Activated T-cell treated with anti-CD3 and anti-CD28 coated beads, Interleukin-2, amount 50 U/mL, for 48 hours (primary cell): ENCODE measurements at places on chromosomes 12 and 14.

DNA sequence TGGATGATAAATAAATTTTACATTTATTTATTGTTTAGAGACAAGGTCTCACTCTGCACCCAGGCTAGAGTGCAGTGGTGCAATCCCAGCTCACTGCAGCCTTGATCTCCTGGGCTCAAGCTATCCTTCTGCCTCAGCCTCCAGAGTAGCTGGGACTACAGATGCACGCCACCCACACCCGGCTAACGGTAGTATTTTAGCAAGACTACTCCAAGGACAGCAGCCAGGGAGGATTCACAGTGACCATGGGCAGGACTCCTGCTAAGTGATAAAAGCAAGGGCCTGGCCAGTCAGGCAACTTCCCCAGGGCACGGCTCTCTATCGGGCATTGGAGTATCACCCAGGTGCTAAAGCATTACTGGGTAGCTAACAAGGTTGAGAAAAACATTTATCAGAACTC lies 55.4 kb downstream of the ARL6IP4 start:
- no peak for DNase-seq

- DNase-seq, result no peak
Measured at GRCh38 chr12:26798023-26798422, 35.0 kb downstream of the ITPR2 start.

DNA sequence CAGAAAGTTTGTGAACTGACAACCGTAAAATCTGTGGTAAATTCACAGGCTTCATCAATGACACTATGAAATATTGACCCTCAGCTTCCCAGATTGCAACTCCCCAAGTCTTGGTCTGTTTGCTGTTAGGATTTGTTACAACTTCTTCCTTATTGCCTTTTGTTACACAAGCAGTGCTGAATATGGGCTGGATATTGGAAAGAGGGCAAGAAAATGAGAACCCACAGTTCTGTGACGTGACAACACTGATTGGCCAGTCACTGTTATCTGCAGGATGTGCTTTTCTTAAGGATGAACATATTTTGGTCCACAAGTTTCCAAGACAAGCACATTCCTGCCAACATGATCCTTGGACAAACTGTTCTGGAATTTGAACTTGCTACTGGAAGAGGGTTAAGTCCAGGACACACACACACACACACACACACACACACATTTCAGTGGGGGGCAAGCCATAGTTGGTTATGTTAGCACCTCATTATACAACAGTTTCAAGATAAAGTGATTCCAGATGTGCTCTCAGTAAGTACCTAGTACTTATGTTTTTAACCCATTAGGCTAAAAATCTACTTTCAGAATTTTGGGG lies 16.6 kb upstream of the SLC38A2 start:
- no peak for DNase-seq

GRCh38 chr12:131040491-131040890 lies 86.8 kb downstream of the ADGRD1 start:
- no peak for DNase-seq

- DNase-seq, result no peak
Measured at GRCh38 chr12:85865890-85866289, 8.2 kb upstream of the NTS start.

GRCh38 chr14:74275241-74275841 lies 27.4 kb downstream of the ABCD4 start:
- DNase-seq, result no peak

DNA sequence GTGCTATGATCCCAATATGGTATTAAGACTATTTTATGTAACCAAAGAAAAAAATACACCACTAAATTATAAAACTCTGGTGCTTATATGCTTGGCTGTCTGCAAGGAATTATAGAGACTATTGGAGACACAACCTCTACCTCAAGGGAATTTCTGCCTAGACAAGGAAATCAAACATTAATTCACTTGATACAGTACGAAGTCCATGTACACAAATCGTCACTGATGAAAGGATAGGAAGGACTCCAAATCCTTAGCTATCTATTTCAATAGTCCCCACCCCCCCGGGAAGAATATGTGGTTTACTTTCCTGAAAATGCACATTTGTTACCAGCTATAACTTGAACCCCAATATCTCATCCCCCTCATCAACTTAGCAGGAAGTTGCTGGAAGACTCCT lies 21.9 kb downstream of the RTN1 start:
- DNase-seq, result no peak

DNA sequence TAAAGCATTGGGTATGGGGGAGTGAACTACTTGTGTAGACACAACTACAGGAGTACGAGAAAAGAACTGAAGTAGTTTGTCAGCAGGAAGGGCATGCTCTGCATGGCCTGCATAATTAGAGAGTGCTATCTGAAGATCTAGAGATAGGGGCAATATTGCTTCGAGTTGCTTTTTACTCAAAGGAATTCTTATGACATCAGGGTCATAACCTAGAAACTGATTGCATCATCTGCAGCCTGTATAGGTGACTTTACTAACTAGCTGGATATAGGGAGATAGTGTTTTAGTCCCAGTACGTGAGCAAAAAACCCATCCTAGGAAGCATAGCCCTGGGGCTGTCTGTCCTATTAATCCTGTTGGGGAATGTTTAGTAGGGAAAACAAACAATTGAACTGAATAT lies 39.8 kb downstream of the TMTC3 start:
- no peak for DNase-seq

GRCh38 chr14:37585101-37585511 lies 9.9 kb downstream of the FOXA1 start:
- no peak for DNase-seq

GRCh38 chr12:109462868-109463692 lies 14.0 kb downstream of the KCTD10 start:
- DNase-seq, result no peak

DNA sequence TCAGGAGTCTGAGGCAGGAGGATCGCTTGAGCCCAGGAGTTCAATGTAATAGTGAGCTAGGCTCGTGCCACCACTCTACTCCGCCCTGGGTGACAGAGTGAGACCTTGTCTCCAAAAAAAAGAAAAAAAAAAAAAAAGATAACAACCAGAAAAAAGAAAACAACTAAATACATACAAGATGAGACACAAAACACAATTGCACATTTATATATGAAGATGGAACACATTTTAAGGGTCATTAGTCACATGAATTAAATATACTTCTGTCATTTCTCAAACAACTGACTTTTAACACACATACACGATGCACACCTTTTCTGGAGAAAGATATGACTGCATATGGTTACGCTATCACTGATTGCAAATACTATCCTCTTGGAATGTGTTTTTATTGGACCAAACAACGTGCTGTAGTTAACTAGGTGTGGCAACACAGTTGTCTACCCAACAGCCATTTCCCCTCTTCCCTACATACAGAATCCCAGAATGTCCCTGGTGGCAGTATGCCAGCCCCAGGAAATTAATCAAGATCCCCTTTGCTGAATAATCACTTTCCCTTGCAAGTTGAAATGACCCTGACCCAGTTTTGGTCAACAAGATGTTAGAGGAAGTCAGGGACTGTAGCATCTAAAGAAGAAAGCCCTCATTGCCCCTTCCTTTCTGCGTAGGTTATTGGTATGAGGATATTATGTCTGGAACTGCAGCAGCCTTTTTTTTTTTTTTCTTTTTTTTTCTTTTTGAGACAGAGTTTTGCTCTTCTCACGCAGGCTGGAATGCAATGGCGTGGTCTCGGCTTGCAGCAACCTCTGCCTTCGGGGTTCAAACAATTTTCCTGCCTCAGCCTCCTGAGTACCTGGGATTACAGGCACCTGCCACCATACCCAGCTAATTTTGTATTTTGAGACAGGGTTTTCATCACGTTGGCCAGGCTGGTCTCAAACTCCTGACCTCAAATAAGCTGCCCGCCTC lies 5.6 kb upstream of the MYL6B start:
- no peak for DNase-seq

- DNase-seq, result no peak
Measured at GRCh38 chr12:54933376-54933775, 51.2 kb downstream of the TESPA1 start.

GRCh38 chr14:54455363-54455762 lies 14.2 kb upstream of the CNIH1 start:
- no peak for DNase-seq

GRCh38 chr12:7403466-7403865 lies 40.5 kb downstream of the CD163L1 start:
- DNase-seq, result no peak

- DNase-seq, result no peak
Measured at GRCh38 chr14:77869340-77869739, 69.4 kb downstream of the ADCK1 start.

- DNase-seq, result no peak
Measured at GRCh38 chr12:18551701-18552100, 186.1 kb downstream of the PLCZ1 start.

GRCh38 chr14:33646692-33647260 lies 304.1 kb downstream of the EGLN3 start:
- DNase-seq, result no peak

- peak; percentile 74 for DNase-seq
Measured at GRCh38 chr12:49017891-49018260, 700 bp downstream of the PRKAG1 start.

- DNase-seq, result no peak
Measured at GRCh38 chr14:39289523-39289922, 55.8 kb downstream of the MIA2 start.

DNA sequence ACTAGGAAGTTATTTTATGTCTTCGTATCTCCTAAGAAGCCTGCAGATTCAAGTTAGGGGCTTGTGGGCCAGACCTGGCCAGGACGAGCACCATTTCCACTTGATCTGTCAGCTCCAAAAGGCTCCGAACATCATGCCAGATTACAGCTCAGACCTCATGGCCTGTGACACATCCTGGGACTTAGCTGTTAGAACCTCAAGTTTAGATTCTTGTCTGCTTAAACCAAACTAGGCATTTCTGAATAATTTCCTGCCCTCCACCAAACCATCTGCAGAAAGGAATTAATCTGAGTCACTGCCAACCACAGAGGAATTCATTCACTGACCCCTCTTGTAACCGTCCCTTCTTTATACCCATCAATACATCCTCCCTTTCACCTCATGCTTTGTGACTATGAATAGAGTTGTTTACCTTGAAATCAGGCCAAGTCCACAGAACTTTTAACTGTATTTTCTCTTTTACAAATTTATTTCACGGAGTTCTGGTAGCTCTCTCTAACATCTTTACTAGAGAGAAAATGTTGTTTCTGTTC lies 120.3 kb downstream of the FBXL14 start:
- peak; percentile 34 for DNase-seq

GRCh38 chr14:100392356-100392755 lies 69.2 kb downstream of the SLC25A47 start:
- DNase-seq, result no peak

DNA sequence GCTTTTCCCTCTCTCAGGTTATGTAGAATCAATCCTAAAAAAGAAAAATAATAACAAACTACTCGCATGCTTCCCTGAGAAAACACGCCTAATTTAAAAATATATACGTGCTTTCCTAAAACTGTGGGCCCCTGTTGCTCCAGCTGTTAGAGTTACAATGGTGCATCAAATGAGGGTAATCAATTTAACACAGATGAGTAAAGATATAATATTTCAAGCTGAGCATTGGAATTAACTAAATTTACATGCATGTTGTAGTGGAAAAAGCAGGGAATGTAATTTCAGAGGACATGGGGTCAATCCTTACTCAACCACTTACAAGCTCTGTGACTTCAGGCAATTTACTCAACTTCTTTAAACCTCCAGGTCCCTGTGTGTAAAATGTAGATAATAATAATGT lies 22.4 kb upstream of the LGR5 start:
- no peak for DNase-seq

DNA sequence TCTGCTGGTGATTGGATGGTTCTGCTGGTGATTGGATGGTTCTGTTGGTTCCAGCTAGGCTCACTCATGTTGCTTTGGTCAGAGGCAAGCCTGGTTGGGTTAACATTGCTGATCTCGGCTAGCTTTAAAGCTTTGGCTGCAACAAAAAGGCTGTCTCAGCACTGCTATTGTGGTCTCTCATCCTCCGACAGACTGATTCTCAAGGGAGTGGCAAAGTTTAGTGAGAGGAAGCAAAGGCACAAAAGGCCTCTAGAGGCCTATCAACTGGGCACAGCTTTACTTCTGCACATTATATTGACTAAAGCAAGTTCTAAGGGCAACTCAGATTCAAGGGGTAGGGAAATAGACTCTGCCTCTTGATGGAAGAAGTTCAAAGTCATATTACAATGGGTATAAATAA lies 84.7 kb upstream of the LGR5 start:
- no peak for DNase-seq

GRCh38 chr12:1934068-1934467 lies 15.6 kb upstream of the CACNA2D4 start:
- no peak for DNase-seq

DNA sequence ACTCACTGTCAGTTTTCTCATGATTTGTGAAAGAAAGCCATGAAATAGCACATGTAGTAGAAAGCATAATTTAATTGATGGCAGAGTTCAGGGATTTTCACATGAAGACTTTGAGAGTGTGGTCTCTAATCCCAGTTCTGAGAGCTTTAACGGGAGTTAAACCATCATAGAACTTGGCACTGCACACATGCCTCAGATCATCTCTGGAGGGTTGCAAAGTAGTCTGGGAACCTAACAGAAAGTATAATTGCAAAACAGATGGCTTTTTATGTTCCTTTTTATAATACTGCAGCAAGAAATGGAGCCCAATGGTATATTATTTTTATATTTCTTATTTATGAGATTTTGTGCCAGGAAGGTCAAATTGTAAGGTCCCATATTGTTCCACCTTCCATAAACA lies 77.9 kb downstream of the BHLHE41 start:
- DNase-seq, result no peak

DNA sequence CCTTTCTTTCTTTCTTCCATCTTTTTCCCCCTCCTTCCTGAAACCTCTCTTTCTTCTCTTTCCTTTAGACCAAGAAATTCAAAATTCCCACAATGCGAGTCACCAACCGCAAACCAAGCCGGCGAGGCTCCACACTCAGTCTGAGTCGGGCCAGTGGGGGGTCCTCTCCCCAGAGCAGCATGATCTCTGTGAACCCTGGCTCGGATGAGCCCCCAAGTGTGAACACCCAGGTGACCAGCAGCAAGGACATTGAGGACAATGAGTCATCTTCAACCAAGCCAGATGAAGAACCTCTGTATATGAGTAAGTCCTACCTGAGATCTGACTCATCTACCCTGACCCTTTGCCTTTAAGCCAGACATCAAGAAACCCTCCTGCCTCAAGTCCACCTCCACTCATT lies 88.6 kb upstream of the TMEM233 start:
- no peak for DNase-seq

DNA sequence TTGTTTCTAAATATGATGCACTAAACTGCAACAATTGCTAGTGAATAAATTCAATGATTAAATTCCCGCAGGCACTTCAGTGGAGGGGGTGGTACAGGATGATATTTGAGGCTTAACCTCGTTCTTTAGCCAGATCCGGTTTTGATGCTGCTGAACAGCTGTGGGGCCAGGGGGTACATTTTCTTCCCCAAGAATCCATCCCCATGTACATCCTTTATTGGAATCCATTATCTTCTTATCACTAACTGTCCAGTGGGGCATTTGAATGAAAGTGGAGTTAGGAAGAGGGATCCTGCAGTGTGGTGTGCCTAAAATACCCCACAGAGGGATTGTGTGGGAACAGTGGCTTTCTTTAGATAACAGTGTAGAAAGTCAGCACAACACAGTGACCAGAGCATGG lies 45.2 kb upstream of the OASL start:
- no peak for DNase-seq

GRCh38 chr14:46951103-46951502 lies 299.5 kb upstream of the RPL10L start:
- DNase-seq, result no peak
